ENCODE measurements at places on chromosomes 3 and 15.

DNA sequence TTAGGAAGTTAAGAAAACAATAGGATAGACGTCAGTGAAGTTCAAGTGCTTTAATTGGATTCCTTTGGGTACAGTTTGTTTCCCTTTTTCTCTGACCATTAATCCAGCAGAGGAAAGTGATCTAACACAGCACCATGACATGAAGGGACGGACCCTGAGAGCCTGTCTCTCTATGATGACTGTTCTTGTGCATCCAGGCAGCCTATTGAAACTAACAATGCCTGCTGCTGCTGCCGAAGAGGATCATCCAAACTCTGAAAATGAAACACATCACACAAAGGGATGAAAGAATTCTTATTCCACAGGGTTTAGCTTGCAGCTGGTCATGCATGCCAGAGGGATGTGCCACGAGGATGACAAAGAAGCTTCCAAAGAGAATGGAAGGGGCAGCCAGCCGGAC is 75.5 kb downstream of the ZBTB20 start:
- no peak for DNase-seq

DNA sequence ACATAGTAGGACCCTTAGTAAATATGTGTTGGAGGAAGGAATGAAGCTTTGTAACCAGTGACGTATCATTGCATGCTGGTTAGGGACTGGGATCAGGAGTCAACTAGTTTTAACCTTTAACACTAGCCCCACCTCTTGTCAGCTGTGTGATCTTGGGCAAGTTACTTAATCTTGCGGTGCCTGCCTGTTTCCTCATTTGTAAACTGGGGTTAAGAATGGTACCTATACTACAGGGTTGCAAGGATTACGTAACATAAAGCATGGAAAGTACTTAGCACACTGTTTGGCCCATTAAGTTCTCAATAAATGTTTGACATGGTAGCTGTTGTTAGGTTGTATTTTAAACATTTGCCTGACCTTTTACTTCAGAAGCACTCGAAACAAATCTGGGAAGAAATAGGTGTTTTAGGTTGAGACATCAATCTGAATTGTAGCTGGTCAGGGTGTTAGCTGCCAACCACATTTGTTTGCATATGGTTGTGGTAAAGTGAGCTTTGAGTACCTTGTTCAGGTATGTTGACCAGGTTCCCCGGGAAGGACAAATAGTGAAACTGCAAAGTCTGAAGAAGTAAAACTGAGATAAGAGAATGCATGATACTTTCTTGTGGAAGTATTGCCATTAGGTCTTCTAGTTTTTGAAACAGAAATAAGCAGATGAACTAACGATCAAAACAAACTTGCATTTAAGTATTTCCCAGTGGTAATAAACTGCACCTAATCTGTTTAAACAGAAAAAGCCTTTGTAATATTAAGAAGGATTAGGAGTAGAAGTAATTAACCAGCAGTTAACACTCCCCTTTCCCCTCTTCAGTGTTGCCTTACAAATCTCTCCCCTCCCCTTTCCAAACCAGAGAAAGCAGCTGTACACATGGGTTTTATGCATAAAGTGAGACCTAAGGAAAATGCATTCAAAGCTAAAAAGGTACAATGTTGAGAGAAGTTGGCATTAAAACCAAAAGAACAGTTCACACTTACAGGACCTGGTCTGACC is 25.8 kb upstream of the SCAANT1 start:
- DNase-seq, result no peak

GRCh38 chr3:126110431-126111125 is 26.7 kb upstream of the SLC41A3 start:
- DNase-seq, result no peak

DNA sequence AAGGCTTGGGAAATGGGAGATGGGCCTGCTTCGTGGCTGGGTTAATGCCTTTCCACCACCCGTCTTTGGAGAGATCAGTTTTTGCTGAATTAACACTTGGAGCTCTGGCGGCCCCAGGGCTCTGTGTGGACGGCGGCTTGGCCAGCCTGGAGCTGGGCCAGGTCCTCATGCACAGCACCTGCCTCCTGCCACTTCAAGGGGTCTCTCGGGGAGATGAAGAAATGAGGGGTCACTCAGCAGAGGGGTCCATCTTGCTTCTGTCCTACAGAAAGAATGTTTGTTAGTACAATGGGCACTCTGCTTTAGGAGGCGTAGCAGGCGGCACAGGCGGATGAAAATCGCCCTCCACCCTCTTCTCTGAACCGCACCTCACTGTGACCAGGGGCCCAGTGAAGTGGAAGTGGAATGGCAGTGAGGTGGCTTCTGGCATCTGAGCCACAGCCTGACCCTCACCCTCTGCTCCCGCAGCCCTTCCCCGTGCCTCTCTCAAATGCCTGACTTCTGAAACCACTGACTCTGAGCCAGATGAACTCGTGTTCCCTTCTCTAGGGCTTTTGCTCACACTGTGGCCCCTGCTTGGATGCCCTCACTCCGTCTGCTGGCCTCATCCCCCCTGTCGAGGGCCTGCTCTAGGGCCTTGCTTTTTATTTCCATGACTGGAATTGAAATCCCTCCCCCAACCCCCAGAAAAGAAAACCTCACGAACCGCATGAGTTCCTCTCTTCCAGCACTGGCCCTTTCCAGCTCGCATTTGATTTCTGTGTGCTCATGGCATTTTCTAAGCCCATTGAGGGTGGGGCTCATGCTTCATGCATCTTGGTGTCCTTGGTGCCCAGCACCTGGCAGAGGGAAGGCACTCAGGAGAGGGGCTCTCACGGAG is 42.2 kb downstream of the CHDH start:
- no peak for DNase-seq

DNA sequence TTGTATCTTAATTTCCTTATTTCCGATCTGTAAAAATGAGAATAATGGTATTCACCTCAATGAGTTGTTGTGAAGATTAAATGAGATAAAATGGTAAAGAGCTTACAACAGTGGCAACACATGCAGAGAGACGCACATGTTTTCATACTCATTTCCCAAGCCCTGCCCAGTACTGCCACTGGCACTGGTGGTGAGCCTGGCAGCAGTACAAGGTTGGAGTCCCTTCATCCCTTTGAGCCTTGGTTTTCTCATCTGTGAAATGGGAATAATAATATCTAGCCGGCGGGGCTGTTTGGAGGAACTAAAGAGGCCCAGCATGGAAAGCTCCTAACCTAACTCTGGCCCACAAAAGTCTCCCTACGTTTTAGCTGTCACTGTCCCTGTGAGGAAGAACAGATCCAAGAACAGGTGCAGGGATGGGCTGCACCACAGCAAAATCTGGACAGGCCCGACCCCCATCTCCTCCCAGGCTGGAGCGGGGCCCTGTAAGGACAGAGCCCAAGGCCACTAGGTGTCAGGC is 866 bp upstream of the CD276 start:
- DNase-seq, result no peak

- DNase-seq, result no peak
Measured at GRCh38 chr3:12004741-12005513, 739 bp downstream of the SYN2 start.

DNA sequence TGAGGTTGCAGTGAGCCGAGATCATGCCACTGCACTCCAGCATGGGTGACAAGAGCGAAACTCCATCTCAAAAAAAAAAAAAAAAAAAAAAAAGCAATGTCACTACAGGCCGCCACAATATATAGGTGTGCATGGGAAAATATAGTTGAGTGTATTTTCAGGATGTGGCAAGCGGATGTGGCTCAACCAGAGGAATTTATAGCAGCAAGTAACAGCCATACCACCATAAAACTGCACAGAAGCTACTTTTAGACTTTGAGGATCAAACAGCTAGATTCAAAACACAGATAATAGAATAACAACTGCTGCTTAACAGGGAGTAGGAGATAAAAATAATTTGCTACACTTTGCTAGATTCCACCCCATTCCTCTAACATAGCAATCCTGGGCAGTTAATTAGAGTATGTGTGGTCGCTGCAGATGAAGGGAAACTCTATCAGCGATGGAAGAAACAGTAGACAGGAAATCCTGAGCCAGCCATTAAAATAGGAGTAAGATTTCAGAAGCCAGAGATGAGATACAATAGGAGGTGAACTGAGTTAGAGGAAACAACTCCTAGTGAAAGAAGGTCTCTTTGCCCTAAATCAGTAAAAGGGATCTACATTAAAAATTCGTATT is 318.7 kb upstream of the STT3B start:
- no peak for DNase-seq

- no peak for DNase-seq
Measured at GRCh38 chr3:185914911-185915629, 22.7 kb downstream of the TRA2B start.

GRCh38 chr3:31565288-31565687 is 32.6 kb downstream of the STT3B start:
- no peak for DNase-seq

DNA sequence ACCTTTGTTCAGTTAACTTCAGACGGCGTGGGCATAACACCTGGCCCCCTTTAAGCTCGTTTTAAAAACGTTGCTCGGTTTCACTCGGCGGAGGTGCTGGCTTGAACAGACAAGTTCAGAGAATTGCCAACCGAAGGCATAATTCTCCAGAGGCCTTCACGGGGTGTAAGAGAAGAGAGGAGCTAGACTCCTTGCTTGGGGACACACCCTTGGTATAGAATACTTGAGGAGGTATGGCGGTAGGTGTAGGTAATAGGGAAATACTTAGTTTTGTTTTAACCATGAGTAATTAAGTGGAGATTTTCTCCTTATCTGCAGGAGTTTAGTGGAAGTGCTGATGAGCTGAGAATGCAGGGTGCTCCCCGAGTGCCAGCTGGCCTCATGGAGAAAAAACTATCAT is 921 bp downstream of the FBXL2 start:
- no peak for DNase-seq

DNA sequence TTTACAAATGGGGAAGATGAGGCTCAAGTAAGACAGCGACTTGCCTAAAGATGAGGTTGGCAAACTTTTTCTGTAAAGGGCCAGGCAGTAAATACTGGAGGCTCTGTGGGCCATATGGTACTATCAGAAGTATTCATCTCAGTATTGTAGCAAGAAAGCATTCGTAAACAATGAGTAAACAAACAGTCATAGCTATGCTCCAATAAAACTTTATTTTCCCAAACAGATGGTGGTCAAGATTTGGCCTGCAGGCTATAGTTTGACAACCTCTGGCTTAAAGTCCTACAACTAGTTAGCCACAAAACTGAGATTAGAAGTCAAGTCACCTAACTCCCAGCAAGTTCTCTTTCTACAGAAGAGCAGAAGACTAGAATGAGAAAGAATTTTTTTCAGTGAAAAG is 177.0 kb upstream of the NECTIN3 start:
- DNase-seq, result no peak

DNA sequence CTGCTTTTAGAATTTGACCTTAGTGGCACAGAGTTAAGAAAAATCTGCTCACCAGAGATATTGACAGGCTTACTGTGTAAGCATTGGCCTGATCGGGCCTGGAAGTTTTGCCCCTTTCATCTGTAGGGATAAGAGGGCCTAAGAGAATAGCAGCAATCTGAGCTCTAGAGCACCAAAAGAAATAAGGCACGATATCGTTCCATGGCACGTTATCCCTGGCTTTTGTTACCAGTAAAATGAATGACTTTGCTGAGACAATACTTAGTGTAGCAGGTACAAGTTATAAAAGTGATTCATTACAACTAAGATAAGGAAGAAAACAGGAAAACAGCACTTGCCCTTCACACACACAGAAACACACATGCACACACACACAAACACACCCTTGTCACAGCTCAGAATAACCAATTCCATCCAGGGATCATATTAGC is 5.0 kb downstream of the THBS1 start:
- no peak for DNase-seq

- DNase-seq, result no peak
Measured at GRCh38 chr15:95162069-95162468, 930.7 kb downstream of the MCTP2 start.

DNA sequence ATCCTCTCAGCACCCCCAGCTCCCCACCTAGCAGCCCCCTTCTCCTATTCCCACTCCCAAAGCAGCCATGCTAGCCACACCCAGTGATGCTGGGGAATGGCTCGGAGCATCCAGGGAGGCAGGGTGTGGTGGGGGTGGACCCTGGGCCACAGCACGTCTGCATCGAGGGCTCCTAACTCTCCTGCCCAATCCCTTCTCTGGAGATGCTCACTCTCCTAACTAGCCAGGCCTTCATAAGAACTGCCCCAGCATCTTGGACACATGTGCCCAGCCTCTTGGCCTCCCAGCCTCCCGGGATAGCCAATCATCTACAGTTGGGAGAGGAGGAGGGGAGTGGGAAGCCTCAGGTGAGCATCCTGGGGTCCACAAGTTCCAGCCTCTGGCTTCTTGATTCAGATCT is 2.7 kb downstream of the PCBP4 start:
- no peak for DNase-seq

- no peak for DNase-seq
Measured at GRCh38 chr3:121493431-121493830, 52.4 kb downstream of the POLQ start.

DNA sequence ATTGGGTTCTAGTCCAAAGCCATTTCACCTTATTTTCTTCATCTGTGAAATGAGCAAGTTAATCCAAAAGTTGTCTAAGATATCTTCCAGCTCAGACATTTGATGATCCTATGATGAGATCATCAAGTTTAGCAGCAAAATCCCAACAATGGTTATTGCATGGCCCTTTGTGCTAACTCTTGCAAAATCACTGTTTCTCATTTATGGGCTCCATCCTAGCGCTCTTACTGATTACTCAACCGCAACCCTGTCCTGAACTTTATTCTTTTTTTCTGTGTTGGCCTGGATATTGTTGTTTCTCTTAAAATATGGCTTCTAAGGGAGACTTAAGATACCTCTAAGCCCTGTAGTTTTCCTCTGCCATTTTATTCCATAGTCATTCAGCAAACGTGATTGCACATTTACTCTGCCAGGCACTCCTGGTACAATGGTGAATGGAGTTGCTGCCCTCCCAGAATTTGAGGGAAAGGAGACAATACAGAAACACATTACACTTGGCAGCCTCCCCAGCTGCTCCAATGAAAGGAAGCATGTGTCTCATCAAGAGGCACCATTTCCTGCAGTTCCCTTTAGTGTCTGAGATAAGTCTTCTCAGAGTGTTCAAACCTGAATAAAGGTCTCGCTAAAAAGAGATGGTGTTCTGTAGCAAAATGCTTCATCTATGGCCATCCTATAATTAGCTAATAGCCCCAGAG is 4.4 kb downstream of the GXYLT2 start:
- no peak for DNase-seq

DNA sequence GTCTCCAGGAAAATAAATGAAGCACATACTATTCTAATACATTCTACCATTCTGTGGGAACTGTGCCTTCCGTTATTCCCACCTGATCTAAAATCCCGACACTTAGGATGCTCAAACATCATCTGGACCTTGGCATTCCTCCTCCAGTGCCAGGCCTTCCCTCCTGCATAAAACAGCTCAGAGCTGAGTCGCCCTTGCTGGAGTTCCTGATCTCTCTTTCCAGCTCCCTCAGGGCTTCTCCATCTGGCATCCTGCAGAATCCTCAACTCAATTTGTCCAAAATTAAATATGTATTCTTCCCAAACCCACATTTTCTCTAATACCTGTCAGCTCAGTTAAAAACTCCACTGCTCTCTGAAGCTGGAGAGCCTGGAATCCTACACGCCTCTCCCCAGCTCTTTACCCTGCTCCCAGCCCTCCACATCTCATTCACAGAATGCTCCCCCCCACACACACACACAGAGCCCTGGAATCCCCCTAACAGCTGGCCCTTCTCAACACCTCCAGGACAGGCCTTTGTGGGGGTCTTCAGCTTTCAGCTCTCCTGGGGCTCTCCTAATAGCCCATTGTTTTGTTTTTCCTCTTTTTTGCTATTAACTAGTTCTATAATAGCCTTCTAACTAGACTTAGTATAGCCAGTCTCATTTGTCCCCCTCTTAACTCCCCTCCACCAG is 78.5 kb downstream of the HMG20A start:
- no peak for DNase-seq

- DNase-seq, result no peak
Measured at GRCh38 chr3:9349321-9350117, 13.3 kb upstream of the THUMPD3 start.

- no peak for DNase-seq
Measured at GRCh38 chr3:122074621-122075265, 19.6 kb downstream of the CD86 start.

Data from stimulated activated CD4-positive, alpha-beta T cell treated with anti-CD3 and anti-CD28 coated beads, Interleukin-1b, Interleukin-23, amount 100 ng/mL, for 48 hours (primary cell).